Mesendoderm (in vitro differentiated cells): ENCODE measurements at places on chromosomes 13 and 19.

GRCh38 chr19:14333101-14333871 is 48.0 kb upstream of the ADGRE5 start:
- no peak overlapping the region for H3K4me3 ChIP-seq
- DNase-seq, result peak; percentile 66
- no peak overlapping the region for H3K27ac ChIP-seq
- no peaks in the 10 kb centered on the region for H3K4me1 ChIP-seq

DNA sequence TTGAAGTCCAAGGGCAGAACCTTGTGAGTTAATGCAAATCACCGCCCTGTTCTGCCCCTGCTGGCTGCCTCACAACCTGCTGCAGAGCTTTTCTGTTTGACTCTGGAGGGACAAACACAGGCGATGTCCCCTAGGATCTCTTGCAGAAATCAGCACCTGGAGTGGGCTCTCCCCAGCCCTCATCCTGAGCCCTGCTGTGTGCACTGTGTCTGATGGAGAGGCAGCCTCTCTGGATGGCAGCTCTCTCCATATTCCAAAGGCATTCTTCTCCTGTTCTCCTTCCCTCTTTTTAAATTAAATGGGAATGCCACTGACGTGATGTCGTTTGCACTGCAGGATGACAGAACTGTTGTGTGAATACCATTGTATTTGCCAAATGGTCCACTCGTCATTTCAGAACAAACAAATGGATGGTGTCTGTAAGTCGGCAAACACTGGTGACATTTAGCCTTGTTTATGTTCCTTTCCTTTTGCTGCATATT is 184.1 kb downstream of the ZNF536 start:
- H3K4me1 ChIP-seq, result peaks cover 17% of the 10 kb centered on the region
- no peaks in the 10 kb centered on the region for H3K27me3 ChIP-seq
- no peak overlapping the region for H3K4me3 ChIP-seq
- peak; percentile 71 for DNase-seq

DNA sequence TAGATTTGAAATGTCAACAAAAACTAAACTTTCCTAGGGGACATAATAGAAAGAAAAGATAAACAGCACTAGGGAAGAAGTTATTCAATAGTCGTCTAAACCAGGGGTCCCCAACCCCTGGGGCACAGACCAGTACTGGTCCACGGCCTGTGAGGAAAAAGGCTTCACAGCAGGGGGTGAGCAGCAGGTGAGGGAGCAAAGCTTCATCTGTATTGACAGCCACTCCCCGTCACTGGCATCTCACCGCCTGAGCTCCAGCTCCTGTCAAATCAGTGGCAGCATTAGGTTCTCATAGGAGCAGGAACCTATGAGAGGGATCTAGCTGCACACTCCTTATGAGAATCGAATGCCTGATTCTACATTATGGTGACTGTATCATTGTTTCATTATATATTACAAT is 382.7 kb downstream of the MYO16 start:
- peak; percentile 11 for DNase-seq
- peaks cover 2% of the 10 kb centered on the region for H3K4me1 ChIP-seq
- no peaks in the 10 kb centered on the region for H3K27me3 ChIP-seq
- no peak overlapping the region for H3K4me3 ChIP-seq

DNA sequence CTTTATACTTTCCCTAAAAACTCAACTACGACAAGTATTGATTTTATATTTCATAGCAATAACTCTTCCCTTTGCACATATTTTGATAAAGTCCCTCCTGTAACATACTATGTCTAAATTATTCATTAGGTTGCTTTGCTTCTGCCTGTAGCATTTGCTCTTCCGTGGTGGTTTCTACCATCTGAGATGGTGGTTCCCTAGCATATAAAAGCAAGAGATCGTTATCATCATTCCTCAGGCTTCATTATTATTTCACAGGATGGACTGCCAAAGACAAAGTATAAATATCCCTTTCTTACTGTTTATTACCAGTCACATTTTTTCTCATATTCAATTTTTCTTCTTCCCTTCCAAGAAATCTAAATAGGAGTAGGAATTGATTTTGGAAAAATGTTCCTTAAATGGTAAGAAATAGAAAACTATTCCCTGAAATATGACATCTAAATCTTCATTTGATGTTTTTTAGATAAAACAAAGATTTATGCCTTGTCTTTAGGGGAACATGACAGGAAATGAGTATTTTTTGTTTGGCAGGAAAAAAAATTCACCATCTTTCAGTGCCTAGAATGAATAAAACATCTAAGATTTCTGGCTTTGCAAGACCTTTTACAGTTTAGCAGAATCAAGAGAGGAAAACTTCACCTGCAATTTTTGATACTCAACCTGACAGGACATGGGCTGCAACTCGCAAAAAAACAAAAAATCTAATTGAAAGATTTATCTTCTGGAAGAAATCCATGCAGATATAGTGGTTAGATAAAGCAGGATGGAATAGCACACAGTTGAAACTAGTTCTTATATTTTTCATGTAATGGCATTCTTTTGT is 340.0 kb downstream of the SPRY2 start:
- no peaks in the 10 kb centered on the region for H3K27me3 ChIP-seq
- H3K4me1 ChIP-seq, result peaks cover 5% of the 10 kb centered on the region
- H3K36me3 ChIP-seq, result no peaks in the 10 kb centered on the region
- no peak for DNase-seq
- no peak overlapping the region for H3K27ac ChIP-seq

- H3K4me3 ChIP-seq, result no peak overlapping the region
- H3K36me3 ChIP-seq, result no peaks in the 10 kb centered on the region
- H3K27me3 ChIP-seq, result no peaks in the 10 kb centered on the region
These were observed 43.9 kb downstream of the CAB39L start for GRCh38 chr13:49399801-49400472.

GRCh38 chr19:46076951-46077814 is 36.4 kb upstream of the IGFL4 start:
- peak; percentile 94 for DNase-seq
- H3K27ac ChIP-seq, result no peak overlapping the region
- no peaks in the 10 kb centered on the region for H3K36me3 ChIP-seq
- H3K4me3 ChIP-seq, result no peak overlapping the region
- H3K27me3 ChIP-seq, result no peaks in the 10 kb centered on the region

DNA sequence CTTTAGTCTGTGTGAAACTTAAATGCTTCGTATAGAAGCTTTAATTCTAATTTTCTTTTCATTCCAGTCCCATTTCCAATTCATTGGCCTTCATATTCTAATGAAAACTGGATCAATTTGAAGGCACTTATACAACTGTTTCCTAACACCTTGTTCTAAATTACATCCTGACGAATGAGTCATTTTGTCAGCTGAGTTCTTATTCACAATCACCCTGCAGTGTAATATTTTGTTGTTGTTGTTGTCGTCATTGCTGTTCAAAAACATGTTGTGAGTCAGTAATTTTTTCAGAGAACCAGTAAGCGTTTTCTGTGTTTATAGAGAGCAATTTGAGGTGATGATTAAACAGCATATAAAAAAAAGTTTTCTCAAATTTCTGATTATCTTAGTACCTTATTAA is 290.0 kb downstream of the PCDH9 start:
- DNase-seq, result no peak
- no peaks in the 10 kb centered on the region for H3K4me1 ChIP-seq
- no peak overlapping the region for H3K4me3 ChIP-seq
- no peaks in the 10 kb centered on the region for H3K36me3 ChIP-seq

GRCh38 chr19:13135068-13136062 is 14.8 kb downstream of the STX10 start:
- no peak overlapping the region for H3K4me3 ChIP-seq
- no peak overlapping the region for H3K27ac ChIP-seq
- H3K27me3 ChIP-seq, result no peaks in the 10 kb centered on the region
- DNase-seq, result no peak
- peaks cover 26% of the 10 kb centered on the region for H3K36me3 ChIP-seq
- no peaks in the 10 kb centered on the region for H3K4me1 ChIP-seq

- no peak overlapping the region for H3K4me3 ChIP-seq
- H3K27ac ChIP-seq, result no peak overlapping the region
- no peaks in the 10 kb centered on the region for H3K36me3 ChIP-seq
These were observed 187.5 kb upstream of the GPC6 start for GRCh38 chr13:93039131-93039530.

DNA sequence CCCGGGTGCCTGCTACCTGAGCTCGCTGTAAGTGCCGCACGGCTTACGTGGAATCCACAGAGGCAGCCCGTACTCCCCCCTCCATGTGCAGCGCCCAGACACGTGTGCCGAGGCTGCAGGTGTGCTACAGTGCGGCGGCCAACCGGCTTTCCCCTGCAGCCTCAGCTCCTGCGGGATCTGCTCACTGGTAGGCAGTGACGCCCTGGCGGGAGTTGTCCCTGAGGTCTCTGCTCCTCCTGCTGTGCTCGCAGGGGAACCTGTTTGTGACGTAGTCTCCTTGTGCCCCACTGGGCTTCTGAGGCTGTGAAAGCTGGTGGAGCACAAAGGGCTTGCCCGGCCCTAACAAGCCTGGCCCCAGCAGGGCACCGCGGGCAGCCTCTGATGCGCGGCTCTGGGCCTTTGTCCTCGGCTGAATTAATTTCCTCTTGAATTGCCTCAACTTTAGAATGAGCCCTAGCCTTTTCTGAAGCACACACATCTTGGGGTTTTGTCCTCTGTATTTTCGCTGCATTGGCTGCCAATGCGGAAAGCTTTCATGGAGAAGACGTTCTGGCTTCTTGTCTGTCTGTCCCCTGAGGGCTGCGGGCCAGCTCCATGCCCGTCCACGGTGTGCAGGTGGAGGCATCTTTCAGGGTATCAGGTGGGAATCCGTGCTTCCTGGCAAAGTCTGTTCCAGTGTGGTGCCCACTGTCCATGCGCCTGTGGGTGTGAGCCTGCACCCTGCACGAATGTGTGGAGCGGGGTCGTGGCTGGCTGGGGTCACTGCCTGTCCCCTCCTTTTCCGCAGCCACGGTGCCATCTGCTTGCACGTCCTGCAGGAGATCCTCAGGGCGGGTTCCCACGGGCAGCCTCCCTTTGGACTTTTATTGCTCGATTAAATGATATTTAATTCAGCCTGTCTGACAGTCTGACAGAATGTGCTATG is 77.3 kb upstream of the MCF2L start:
- no peaks in the 10 kb centered on the region for H3K27me3 ChIP-seq
- no peaks in the 10 kb centered on the region for H3K36me3 ChIP-seq

GRCh38 chr13:31380715-31381114 is 180.9 kb downstream of the B3GLCT start:
- H3K4me3 ChIP-seq, result no peak overlapping the region
- no peak overlapping the region for H3K27ac ChIP-seq
- H3K27me3 ChIP-seq, result no peaks in the 10 kb centered on the region
- H3K36me3 ChIP-seq, result no peaks in the 10 kb centered on the region

- H3K27me3 ChIP-seq, result no peaks in the 10 kb centered on the region
- no peak overlapping the region for H3K27ac ChIP-seq
- DNase-seq, result no peak
- H3K4me1 ChIP-seq, result no peaks in the 10 kb centered on the region
- H3K36me3 ChIP-seq, result peaks cover 14% of the 10 kb centered on the region
- H3K4me3 ChIP-seq, result no peak overlapping the region
These were observed 5.4 kb downstream of the THOP1 start for GRCh38 chr19:2790557-2791271.

DNA sequence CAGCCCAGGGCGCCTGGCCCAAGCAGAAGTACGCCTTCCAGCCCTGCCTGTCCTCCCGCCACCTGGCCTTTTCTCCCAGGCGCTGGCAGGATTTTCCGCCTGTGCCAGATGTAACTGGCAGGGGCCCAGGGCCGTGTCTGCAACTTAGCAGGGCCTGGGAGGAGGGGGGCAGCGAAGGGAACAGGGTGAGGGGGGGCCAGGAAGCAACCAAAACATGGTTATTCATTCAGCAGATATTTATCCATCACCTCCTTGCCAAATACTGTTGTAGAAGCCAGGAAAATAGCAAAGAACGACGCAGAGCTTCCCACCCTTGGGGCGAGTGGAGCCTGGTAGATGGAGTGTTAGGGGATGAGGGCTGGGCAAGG is 5.6 kb downstream of the TLE6 start:
- peaks cover 2% of the 10 kb centered on the region for H3K27me3 ChIP-seq
- H3K36me3 ChIP-seq, result no peaks in the 10 kb centered on the region
- no peak overlapping the region for H3K4me3 ChIP-seq
- H3K27ac ChIP-seq, result no peak overlapping the region

DNA sequence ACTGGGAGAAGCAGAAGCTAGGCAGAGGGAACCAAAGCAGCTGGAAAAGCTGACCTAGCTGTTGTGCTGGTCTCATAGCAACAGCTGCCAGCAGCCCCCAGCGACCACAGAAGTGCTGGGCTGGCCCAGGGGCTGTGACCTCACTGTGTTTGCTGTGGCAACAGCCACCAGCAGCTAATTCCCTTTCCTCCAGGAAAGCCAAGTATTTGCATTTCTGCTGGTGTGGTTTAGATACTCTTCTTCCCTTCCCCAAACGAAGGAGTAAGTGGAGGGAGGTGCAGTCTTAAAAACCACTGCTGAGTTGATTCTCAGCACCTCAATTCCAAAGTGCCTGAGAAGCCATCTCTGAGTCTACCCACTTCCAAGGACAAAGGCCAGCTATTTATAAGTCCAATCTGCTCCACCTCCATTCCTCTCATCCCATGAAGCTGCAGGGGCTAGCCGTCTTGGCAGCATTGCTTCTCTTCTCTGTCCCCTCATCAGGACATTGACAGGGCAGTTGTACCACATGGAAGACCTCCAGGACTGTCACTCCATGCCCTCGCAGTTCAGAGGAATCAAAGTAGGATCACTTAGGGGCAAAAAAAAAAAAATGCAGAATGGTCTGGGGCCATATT is 11.5 kb upstream of the CCDC97 start:
- no peak overlapping the region for H3K4me3 ChIP-seq
- H3K4me1 ChIP-seq, result no peaks in the 10 kb centered on the region
- DNase-seq, result peak; percentile 80
- peaks cover 62% of the 10 kb centered on the region for H3K36me3 ChIP-seq

DNA sequence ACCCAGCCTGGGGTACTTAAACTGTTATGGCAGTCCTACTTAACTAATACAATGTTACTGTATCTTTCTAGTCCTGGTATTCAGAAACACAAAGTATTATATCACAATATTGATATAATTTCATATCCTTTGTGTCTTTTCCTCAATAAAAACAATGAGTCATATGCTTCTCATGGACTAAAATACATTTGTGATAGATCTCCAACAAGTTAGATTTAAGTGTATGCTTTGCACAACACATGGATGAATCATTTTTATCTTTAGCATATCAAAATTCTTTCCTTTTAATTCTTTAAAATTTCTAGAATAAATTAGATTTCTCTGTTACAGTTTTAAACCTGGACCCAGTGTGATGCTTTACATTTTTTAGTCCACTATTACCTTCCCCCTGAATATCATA is 1357.8 kb upstream of the ATXN8OS start:
- DNase-seq, result no peak
- no peaks in the 10 kb centered on the region for H3K27me3 ChIP-seq
- H3K4me1 ChIP-seq, result no peaks in the 10 kb centered on the region

- H3K27ac ChIP-seq, result no peak overlapping the region
- H3K4me3 ChIP-seq, result no peak overlapping the region
- H3K36me3 ChIP-seq, result no peaks in the 10 kb centered on the region
- no peak for DNase-seq
These were observed 13.0 kb upstream of the FPR3 start for GRCh38 chr19:51781999-51782398.
